ENCODE measurements at places on chromosomes 6 and 20.
A peak's percentile ranks its signal among the peaks of the same experiment; 100 is the strongest.

DNA sequence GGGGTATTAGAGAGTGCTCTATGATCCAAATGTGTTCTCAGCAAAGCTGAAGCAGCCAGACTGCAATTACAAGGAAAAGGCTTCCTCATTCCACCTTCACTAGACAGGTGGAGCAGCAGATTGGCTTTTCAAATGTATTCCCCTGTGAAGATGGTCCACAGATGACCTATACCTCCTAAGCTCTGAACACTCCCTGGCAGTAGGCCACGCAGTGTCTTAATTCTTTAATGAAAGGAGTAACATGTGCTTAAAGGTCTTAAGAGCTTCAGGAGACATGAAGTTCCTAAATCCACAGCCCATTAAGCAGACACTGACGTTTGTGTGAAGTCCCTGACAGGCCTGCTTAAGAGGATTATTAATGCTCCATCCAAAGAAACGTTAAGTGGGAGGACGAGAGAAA is 138.9 kb upstream of the NUP153 start:
- DNase-seq: no peak

DNA sequence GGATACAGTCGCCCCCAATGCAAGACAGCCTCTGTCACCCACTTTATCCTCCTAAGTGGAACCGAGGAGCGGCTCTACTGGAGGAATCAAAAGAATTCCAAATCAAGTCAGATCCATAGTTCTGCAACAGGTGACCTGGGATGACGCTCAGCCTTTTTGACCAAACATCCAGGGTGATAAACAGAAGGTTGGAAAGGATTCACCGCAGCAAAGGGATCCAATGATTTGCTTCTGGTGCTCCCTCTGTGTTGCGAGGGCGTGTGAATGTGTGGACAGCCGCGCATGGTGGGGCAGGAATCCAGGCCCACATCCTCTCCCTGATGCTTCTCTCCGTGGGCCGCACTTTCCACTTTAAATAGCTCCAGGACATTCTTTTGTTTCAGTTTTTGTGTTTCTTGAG is 116.8 kb upstream of the CDH4 start:
- no peak for DNase-seq

- DNase-seq: no peak
Measured at GRCh38 chr6:148885136-148885865, 138.5 kb downstream of the UST start.

- no peak for DNase-seq
Measured at GRCh38 chr20:46970937-46971630, 76.4 kb downstream of the EYA2 start.

DNA sequence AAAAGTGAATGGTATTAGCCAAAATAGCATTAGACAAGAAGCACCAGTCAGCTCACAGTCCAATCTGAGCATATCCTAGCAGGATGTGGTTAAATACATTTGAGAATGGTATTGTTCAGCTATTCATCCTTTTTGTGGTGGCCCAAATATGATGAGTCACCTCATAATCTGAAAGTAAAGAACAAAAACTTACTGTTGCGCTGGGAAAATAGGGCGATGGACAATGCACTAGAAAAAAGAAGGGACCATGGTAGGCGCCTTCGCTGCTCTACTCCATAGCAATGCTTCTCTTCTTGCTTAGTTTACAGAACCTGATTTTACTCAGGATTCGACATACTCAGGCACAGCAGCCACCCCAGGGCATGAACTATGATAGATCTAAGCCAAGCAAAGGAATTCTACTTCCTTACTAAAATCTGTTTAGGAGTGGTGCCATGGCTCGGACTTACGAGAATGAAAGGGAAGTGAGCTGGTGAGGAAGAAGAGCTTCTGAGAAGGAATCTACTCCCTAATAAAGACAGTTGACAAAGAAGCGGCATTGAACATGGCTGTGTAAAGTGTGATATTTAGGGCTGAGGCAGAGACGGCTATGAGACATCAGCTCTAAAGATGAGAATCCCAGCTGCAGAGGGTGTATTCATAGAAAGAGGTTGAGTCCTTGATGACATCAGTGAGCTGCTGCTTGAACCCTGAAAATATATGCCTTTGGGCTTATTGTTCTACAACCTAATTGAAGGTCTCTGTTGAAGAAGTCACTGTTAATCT is 16.6 kb upstream of the FBXO9 start:
- no peak for DNase-seq

DNA sequence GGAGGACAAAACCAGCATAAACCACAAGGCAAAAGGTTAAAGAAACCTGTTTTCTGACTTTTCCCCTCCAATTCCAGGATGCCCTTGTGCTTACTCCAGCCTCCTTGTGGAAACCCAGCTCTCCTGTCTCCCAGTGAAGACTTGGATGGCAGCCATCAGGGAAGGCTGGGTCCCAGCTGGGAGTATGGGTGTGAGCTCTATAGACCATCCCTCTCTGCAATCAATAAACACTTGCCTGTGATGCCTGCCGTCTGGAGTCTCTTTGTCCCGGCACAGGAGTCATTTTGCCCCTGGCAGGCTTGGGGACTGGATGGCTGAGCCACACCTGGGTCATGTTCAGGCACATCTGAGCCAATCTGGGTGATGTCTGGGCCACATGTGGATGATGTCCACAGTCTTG is 26.6 kb downstream of the BPIFB1 start:
- no peak for DNase-seq

- no peak for DNase-seq
Measured at GRCh38 chr6:137019476-137020272, 25.1 kb downstream of the IL20RA start.

GRCh38 chr6:74249658-74250057 is 553.7 kb downstream of the CD109 start:
- no peak for DNase-seq

GRCh38 chr6:155400654-155400965 is 55.0 kb downstream of the NOX3 start:
- DNase-seq: no peak

DNA sequence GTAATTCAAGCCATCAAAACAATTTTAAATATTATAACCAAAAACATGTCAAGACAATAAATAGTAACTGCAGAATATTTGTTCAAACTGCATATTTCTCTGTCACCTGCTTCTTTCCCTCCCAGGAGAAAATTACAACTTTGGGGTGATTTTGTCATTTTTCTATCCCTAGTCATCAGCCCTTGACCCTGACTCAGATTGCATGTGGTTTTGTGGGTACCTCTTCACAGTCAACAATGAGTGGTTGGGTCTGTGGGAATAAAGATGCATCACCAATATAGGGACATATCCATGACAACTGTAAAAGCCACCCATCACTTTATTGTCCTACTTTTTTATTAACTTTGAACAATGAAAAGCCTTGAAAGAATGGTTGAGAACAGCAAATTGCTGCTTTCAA is 7.3 kb downstream of the COL10A1 start:
- DNase-seq: no peak

DNA sequence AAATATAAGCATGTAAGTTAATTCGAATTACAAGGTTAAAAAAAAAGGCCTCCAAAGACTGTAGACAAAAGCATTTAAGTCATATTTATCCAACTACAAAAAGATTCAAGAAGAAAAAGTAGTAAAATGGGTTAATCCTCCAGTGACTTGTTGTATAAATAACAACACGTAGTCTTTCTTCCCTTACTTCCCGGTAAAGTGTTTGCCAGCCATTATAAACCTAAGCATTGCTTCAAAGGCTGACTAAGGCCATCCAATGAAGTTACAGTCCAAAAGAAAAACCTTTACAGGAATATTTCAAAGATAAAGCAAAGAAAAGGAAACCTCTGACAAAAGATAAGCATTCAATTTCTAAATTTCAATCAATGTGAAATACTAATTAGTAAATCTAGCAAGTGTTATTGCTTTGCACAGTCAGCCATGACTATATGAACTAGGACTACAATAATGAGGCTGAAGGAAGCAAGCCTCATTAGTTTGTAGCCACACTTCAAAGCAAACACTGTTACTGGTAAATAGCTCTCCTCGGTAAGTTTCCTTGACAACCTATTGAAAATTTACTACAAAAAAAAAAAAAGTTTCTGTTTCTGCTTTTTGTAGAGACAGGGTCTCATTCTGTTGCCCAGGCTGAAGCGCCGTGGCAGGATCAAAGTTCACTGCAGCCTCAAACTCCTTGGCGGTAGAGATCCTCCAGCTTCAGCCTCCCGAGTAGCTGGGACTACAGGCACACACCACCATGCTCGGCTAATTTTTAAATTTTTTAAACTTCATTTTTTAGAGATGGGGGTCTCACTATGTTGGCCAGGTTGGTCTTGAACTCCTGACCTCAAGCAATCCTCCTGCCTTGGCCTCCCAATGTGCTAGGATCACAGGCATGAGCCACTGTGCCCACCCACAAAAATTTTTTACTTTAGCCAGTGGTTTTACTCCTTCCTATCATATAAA is 46.0 kb downstream of the NUDT3 start:
- no peak for DNase-seq

DNA sequence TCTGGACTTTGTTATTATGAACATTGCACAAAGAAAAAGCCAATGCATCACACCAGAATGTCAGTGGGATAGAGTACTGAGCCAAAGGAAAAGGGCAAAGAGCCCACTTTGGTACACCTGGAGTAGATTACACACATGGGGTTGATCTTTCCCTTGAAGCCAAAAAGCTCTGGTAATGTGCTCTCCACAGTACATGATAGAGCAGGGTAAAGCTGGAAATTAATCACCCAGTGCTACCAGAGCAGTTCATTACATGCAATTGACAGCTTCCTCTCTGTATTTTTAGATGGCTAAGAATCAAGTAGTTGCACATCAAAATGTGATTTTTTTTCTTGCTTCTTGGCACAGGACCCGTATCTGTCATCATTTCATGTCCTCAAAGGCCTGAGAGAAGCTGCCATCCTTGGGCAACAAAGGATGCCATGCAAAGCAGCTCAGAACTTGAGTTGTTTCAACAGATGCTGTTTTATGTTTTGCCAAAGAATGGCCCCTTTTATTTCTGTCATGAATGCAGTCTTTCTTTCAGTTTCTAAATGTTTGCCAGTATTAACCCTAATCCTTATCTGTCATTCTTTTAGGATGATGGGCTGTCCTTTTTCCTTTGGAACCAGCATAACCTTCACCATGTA is 88.1 kb downstream of the HDGFL1 start:
- peak; percentile 62 for DNase-seq

GRCh38 chr6:48429610-48430009 is 318.6 kb upstream of the PTCHD4 start:
- no peak for DNase-seq

DNA sequence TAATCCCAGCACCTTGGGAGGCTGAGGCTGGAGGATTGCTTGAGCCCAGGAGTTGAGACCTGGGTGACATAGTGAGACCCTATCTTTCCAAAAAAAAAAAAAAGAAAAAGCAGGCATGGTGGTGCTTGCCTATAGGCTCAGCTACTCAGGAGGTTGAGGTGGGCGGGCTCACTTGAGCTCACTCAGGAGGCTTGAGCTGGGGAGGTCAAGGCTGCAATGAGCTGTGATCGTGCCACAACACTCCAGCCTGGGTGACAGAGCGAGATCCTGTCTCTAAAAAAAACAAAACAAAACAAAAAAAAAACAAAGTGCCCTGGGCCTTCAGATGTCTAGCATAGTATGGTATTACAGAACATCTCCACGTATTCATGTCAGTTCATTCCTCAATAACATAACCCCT is 42.9 kb downstream of the ZFAND3 start:
- DNase-seq: no peak

DNA sequence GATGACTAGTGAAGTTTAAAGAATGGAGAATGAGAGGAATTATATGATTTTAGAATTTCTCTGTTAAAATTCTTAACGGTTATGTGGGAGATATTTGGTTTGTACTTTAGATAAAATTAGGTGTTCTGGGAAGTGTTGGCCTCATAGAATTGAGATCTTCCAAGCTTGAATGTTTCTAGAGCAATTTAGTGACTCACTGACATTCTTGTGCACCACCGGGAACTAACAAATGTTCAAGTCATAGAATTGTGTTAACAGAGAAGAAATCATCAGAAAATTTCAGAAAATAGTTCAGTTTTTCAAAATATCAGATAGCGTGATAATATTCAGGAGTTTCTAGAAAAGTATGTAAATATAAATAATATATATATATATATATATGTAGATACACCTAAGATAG is 67.9 kb upstream of the BMP5 start:
- no peak for DNase-seq

DNA sequence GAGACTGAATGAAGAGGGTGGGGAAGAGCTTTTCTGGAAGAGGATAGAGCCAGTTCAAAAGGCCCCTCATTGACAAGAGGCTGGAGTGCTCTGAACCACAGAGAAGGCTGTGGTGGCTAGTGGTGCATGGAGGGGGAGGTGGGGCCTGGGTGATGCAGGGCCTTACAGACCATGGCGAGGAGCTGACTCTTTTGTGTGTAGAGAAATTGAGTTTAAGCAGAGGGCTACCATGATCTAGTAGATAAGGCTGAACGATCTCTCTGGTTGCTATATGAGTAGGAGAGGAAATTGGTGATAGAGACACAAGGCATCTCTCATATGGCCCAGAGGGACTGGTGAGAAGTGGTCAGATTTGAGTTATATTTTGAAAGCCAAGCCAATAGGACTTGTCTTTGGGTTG is 137.6 kb downstream of the UST start:
- DNase-seq: no peak

- DNase-seq: no peak
Measured at GRCh38 chr6:43796903-43797890, 27.2 kb downstream of the VEGFA start.

GRCh38 chr6:80158478-80158989 is 52.1 kb downstream of the BCKDHB start:
- no peak for DNase-seq

- no peak for DNase-seq
Measured at GRCh38 chr6:89022798-89023197, 57.8 kb upstream of the PNRC1 start.

DNA sequence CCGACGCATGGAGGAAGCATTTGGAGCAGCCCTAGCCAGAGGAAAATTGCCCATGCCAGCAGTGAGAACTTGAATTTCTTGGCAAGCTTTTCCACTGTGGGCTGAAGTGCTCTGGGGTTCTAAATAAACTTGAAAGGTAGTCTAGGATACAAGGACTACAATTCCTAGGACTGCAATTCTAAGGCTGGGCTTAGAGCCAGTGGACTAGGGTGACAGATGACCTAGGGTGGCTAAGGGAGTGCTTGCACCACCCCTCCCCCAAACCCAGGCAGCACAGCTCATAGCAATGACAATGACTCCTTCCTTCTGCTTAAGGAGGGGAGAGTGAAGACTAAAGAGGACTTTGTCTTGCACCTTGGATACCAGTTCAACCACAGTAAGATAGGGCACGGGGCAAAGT is 122.3 kb downstream of the THBS2 start:
- no peak for DNase-seq

DNA sequence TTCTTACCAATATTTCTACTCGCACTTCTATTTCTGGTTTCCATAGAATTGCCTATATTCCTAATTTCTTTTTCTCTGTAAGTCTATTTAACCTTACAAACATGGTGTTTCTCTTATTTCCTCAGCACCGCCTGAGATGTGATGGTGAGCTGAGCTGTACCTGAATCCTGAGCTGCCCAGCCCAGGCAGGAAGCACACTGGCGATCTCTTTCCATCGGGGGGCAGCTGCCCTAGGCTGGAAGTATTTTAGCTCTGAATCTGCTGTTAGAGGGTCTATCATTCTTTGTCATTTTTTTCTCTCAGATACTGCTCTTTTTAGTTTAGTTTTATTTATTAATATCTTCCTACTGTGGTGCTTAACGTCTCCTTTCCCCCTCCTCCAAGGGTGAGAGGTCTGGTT is 173.4 kb upstream of the SLC35B3 start:
- no peak for DNase-seq

- no peak for DNase-seq
Measured at GRCh38 chr6:9044426-9044825, 609.1 kb upstream of the SLC35B3 start.

- no peak for DNase-seq
Measured at GRCh38 chr6:70764706-70765105, 97.0 kb downstream of the SMAP1 start.

Measured in anterior cingulate cortex (tissue), 58 donors.